SJSA1 (cell line): ENCODE measurements at places on chromosomes 7 and 10.

DNA sequence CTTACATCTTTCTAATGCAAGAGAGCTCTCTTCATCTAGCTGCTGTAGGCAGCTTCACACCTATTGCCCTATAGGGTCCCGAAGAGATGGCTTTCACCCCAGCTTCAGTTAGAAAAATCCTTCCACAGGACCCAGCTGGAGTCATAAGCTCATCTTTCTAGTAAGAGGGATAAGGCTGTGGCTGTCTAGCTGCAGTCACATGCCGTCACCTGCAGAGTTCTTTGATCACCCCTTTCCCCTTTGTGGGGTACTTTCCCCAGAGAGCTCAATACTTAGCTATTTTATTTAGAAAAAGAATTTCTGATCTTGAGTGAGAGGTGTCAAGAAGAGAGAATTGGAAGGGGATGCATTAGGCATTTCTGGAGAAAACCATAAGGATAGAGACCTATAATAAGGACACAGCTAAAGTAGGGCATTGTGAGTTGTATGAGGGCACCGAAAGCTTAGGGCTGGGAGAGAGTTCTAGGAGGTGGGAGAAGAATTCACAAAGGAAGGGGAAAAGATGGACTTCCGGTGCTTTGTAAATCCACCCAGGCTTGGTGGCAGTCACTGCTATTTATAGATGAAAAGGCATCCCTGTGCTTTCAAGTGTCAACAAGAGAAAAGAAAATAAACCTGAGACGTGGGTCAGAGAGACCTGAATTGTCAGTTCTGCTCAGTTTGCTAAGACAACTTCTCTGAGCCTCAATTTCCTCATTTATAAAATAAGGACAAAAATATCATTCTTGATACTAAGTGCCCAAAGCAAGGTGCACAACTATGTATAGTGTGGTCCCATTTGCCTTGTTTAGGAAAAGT, 11.1 kb upstream of the ST8SIA6 start:
- no peak for DNase-seq
- no peaks in the 10 kb centered on the region for H3K36me3 ChIP-seq
- no peaks in the 10 kb centered on the region for H3K4me1 ChIP-seq
- no peaks in the 10 kb centered on the region for H3K27me3 ChIP-seq

- no peaks in the 10 kb centered on the region for H3K36me3 ChIP-seq
- H3K4me3 ChIP-seq = no peak overlapping the region
- no peak overlapping the region for H3K27ac ChIP-seq
- no peaks in the 10 kb centered on the region for H3K4me1 ChIP-seq
- peak; percentile 4 for DNase-seq
- no peaks in the 10 kb centered on the region; the same call in 1 of the 2 replicates for H3K27me3 ChIP-seq
These were observed 228.3 kb upstream of the NPVF start for GRCh38 chr7:25456467-25457171.

DNA sequence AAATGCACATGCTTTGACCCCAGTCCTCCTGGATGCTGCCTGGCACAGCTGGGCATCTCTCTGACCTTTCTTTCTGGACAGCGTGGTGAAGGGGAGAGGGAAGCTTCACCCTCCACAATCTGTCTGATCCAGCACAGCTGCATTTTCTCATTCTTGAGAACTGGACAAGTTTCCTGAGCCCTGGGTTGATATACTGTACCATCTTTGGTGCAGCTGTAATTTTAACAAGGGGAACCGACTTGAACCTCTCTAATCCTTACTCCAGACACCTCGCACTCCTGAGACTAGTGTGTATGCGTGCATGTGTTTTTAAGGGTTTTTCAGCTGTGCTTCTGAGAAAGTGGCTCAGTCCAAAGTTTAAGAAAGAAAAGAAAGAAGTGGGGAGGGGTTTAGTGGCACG, 655.7 kb downstream of the INHBA start:
- H3K27ac ChIP-seq = peak overlapping the region; percentile 75
- H3K27me3 ChIP-seq = no peaks in the 10 kb centered on the region
- H3K4me1 ChIP-seq = peaks cover 47% of the 10 kb centered on the region
- no peaks in the 10 kb centered on the region for H3K36me3 ChIP-seq

GRCh38 chr7:69651101-69651590, 52.9 kb downstream of the AUTS2 start:
- H3K4me1 ChIP-seq = no peaks in the 10 kb centered on the region
- no peak overlapping the region for H3K4me3 ChIP-seq
